ENCODE measurements at places on chromosomes 2 and 18. TPM values are rescaled to one million over a fixed set of nuclear protein-coding genes. Genes with fewer than 3 reads are reported as not detected.

Gene CHRND
- total RNA-seq: not detected

Gene GRB14
- total RNA-seq: 0.36 TPM

DNA sequence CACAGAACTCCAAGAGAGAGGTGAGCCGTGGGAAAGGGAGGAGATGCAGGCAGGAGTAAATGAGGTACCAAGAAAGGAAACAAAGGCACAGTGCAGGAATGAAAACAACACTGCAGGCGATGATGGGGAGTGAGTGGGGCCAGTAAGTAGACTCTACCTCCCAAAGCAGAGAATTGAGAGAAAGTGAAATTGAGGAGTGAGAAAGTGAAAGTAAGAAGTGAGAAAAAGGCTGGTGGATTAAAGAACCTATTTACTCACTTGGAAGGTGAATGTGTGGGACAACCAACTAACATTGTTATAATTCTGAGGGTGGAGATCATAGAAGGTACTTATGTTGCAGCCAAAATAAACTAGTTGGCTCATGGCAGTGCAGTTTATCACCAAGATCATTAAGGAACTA is 193.1 kb upstream of the TMEM200C start:
- ATAC-seq: no peak

Gene DYNAP
- total RNA-seq: 26.2 TPM

- ATAC-seq: no peak
Measured at GRCh38 chr2:220241423-220241822, 614.0 kb downstream of the SLC4A3 start.

DNA sequence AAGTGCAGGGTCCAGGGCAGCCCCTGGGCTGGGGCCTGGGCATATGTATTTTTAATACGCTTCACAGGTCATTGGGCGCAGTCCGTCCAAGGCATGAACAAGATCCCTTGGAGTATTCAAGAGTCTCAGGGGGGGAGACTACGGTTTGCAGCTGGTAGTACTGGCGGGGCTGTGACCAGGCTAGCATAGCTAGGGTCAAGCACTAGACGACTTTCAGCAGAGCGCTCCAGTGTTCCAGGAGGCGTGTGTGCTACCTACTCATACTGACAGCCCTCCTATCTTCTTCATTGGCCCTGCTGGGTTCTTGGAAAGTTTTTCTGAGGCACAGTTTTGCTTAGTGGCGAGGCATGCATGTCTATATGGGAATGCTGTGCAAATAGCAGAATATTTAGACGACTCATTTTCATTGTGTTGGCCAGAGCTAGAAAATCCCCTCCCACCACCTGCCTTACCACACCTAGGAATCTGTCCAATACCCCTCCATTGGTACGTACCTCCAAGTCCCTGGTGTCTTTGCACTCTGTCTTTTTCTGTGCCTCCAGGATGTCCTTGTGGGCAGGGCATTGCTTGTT is 68.2 kb downstream of the GLI2 start:
- no peak for ATAC-seq

- ATAC-seq: peak; percentile 64
Measured at GRCh38 chr18:75489493-75490190, 62.1 kb upstream of the SMIM21 start.

GRCh38 chr18:1075322-1075721 is 170.7 kb downstream of the ADCYAP1 start:
- no peak for ATAC-seq

DNA sequence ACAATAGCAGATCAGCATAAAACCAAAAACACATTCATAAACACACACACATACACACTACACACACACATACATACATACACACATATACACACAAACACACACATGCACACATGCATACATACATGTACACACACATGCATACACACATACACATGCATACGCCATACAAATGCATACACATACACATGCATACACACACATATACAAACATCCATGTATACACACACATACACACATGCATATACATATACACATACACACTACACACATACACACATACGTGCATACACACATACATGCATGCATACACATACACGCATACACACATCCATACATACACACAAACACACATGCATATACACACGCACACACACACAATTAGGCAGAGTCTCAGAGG is 490.1 kb downstream of the TNS1 start:
- ATAC-seq: no peak

Gene CPS1
- 4.7 TPM for total RNA-seq

DNA sequence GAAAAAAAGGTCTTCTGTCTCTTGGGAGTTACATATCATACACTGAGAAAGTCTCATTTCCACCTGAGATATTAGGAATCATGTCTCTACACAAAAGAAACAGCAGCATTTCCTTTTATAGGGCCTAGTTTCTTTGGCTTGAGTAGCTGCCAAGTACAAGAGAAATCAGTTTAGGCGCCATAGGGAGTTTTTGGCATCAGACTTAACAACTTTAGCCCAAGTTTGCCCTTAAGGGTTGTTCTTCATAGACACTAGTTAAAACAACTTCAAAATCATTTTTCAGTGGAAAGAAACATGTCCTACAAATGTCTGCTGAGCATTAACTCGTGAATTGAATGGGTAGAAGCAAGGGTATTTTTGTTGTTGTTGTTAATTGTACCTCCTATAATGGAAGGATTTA is 587.0 kb upstream of the DSEL start:
- no peak for ATAC-seq

- ATAC-seq: no peak
Measured at GRCh38 chr2:17182399-17182798, 335.8 kb downstream of the RAD51AP2 start.

DNA sequence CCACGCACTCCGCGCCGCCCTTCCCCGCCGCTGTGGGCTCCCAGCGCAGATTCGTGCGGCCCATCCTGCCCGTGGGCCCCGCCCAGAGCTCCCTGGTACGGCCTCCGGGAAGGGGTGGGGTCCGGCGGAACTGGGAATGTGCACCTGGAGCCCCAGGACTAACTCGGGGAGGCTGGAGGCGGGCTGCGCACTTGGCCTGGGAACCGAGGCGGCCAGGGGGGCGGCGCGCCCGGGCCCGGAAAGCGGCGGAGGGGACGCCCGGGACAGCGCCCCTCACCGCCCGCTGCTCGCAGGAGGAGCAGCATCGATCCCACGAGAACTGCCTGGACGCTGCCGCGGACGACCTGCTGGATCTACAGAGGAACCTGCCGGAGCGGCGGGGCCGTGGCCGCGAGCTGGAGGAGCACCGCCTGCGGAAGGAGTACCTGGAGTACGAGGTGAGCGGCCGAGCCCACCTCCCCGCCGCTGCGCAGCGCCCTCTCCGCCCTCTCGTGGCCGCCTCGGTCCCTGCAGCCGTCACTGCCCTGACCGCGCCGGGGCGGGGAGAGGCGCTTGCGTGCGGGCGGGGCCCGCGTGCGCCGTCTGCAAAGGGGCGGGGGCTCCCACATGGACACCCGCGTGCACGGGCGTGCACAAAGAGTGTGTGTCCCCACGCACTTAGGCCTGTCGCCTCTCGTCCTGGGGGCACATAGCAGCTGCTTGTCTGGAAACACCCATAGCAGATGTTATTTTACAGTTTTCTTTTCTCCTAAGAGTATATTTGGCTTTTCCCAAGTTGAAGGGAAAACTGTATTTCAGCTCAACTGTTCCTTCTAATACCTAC is 25.2 kb downstream of the PSD4 start:
- peak; percentile 92 for ATAC-seq

Gene ALPI
- total RNA-seq: not detected

Gene PARD6G
- 33.8 TPM for total RNA-seq

GRCh38 chr2:88738271-88738670 is 46.8 kb downstream of the RPIA start:
- no peak for ATAC-seq

DNA sequence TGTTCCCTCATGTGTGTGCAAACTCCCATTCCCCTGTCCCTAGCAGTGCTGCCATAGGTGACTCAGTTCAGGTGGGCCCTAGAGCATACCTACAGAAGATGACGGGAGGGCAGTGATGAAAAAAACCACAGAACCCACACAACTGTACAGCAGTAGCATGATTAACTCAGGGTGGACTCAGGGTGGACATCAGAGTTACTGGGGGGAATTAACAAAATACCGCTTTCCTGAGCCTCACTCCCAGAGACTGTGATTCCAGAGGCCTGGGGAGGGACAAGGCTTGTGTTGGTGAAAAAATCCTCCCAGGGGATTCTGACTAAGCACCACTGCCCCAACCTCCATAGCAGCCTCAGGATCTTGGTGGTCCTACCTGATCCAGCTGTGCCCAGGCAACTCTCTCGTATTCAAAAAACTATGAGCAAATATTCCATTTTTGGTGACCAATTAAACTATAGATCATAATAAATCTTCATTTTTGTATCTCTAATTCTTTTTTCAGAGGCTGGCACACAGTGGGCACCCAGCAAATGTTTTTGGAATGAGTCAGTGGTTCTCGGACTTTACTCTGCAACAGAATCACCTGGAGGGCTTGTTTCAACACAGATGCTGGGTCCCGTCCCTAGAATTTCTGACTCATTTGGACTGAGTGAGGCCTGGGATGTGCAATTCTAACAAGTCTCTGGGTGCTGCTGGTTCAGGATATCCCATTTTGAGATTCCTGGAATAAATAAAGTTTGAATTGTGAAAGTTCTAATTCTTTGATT is 84.1 kb upstream of the NABP1 start:
- ATAC-seq: peak; percentile 91

DNA sequence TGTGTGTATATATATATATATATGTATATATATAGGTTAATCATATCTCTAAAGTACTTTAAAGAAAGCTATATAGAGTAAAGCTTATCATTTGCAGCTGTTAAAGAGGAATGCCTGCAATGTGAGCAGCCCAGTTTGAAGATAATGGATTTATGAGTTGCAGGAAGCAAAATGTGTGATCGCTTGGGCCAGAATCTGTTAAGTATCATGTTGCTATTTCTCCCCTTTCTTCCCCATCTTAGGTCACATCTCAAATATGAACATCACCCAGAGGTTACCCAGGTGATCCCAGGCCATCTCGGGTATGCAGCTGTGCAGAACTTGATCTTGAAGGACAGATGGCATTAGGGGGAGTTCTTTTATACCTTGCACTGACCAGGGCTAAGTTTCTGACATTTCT is 316.5 kb downstream of the MTX2 start:
- ATAC-seq: no peak

Gene PLEK
- 1.00 TPM for total RNA-seq

DNA sequence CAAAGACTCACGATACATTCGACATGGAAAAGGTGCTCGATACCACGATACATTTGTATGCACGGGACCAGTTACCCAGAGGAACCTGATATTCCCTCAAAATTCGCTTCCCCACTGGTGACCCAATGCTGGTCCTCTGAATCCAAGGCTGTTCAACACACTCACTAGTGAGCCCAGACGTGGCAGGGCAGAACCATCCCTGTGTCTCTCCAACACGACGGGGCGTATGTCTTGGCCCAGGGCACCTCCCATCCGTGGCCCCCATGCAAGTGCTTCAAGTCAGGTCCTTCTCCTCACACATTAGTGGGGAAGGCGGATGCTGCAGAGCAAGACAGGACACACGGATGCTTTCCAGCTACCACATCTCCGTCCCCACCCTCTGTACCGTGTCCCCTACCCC is 6.1 kb downstream of the CRACDL start:
- ATAC-seq: no peak

Gene KCNJ3
- not detected for total RNA-seq

DNA sequence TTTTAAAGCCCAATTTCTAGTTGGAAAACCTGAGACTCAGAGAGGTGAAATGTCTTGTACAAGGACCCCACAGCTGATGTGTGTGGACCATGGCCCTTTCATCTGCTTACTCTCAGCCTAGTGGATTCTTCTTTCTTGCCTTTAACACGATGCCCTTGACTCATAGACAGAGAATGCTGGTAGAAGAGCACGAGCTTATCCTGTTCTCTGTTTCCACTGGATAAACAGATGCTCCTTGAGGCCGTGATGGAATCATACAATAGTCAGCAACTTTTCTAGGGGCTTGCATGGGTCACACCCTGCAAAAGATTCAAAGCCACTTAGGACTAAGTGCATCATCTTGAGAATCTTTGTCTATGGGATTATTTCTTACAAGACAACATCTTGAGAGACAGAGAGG is 50.9 kb downstream of the MYCN start:
- ATAC-seq: no peak

- no peak for ATAC-seq
Measured at GRCh38 chr2:233831861-233832260, 22.5 kb downstream of the HJURP start.

Gene NCKAP5
- 8.9 TPM for total RNA-seq

DNA sequence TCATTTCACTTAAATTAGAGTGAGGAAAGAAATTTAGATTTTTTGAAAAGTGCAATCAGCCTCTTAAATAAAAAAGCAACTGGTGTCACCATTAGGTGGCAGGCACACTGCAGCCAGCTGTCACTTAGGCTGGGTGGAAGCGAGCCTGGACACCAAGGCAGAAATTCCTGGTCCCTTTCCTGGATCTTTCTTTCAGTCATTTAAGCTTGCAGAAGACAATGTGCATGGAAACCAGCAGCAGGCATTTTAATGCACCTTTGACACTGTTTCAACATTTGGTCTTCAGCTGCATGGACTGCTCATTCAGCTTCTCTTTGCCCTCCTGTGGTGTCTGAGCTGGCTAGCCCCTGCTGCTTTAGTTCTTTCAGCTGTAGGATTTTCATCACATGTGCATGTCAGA is 61.0 kb downstream of the AQP4 start:
- ATAC-seq: no peak

- ATAC-seq: no peak
Measured at GRCh38 chr2:75023666-75024455, 65.4 kb downstream of the POLE4 start.

DNA sequence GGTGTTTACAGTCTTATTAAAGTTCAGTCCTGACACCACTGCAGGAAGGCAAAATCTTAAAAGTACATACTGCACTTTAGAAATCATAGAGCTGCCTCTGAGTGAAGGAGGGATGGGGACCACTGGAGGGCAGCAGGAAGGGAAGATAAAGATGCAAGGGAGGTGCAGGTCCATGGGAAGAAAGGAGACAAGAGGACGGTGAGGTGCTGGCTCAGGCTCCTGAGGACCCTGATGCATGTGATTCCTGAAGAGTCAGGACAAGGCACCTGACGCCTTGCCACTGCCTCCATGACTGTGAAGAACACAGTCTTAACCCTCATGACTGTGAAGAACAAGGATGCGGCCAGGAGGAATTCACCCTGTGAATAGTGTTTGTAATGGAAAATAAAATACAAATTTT is 116.2 kb upstream of the NPAS2 start:
- ATAC-seq: no peak

DNA sequence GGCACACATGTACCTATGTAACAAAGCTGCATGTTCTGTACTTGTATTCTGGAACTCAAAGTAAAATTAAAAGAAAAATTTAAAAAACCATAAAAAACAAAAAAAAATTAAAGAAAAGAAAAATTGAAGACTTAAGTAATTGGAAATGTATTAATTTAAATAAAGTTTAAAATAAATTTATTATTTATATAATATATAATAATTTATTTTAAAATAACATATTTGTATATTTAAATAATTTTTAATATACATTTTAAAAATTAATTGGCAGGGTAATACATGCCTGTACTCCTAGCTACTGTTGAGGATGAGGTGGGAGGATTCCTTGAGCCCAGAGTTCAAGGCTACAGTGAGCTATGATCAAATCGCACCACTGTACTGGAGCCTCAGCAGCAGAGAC is 1830.6 kb upstream of the CELF4 start:
- ATAC-seq: no peak
